ENCODE measurements at places on chromosomes 3 and 15.

GRCh38 chr3:155303540-155304097, 10.1 kb upstream of the STRIT1 start:
- no peak for DNase-seq

DNA sequence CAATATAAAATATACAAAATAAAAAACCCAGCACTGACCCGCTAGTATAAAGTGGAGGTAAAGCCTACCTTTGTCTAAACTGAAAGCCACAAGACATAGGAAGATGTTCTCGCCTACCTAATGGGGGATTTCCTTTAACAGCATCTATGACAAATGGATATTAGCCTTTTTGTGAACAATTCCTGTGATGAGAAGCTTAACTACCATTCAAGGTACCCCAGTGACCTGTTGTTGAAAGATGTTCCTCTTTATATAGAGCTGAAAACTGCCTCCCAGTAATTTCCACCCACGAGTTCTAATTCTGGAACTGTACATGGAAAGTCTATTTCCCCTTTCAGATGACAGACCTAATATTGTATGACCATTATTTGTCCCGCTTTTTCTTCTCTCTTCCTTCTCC, 109.8 kb upstream of the RASGRP1 start:
- DNase-seq, result no peak

- no peak for DNase-seq
These were observed 9.2 kb upstream of the TMEM212 start for GRCh38 chr3:171833789-171834460.

- DNase-seq, result no peak
These were observed 139.0 kb downstream of the USP13 start for GRCh38 chr3:179791793-179792192.
